Skeletal muscle cell (primary cell): ENCODE measurements at places on chromosomes 13 and 19.

GRCh38 chr13:63625869-63626268 is 2210.2 kb upstream of the PCDH20 start:
- DNase-seq, result no peak

DNA sequence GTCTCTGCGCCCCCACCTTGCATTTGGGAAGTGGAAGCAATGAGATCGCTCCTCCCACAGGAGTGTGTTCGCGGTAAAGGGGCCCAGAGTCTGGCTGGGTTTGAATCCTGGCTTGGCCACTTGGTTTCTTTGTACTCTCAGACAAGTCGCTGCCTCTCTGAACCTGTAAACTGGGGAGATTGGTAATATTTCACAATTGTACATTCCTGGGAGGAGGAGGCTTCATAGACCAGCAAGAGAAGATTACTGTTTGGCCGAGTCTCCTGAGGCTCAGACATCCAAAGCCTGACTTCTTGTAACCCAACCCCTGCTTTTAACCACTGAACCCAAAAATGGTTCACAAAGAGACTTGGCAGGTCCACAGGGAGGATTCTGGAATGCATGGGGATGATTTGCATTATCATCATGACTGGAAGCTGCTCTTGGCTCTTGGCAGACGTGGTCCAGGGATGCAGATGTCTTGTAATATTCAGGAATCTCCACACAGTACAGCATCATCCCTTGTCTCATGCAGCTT is 13.6 kb upstream of the STRN4 start:
- peak; percentile 98 for DNase-seq

DNA sequence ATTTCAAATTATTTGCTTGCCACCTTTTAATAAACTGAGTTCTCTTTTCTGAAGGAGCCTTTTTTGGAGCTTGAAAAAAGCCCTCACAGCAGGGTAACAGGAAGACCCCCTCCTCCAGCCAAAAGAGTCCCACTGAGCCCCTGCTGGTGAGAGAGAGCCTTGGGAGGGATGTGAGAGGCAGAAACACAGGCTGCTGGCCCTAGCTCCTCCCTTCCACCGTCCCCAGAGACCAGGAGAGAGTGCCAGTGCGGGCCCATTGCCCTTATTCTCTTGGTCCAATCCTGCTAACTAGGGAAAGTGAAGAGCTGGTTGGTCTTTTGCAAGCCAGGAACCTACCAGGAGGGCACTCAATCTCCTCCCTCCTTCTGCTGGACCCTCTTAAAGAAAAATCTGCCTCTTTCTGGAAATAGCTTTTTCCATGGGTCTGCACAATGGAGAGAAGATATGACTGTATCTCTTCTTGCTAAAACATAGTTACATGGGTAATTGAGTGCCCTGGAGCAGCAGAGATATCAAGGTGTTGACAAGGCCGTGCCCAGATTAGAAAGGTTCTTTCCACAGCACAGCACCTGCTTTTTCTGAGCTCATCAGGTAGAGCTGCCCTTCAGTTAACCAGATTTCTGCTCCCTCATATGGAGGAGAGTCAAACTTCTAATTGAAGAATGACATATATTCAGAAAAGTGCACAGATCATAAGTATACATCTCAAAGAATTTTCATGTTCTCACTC is 113.9 kb downstream of the LRCH1 start:
- DNase-seq, result no peak

DNA sequence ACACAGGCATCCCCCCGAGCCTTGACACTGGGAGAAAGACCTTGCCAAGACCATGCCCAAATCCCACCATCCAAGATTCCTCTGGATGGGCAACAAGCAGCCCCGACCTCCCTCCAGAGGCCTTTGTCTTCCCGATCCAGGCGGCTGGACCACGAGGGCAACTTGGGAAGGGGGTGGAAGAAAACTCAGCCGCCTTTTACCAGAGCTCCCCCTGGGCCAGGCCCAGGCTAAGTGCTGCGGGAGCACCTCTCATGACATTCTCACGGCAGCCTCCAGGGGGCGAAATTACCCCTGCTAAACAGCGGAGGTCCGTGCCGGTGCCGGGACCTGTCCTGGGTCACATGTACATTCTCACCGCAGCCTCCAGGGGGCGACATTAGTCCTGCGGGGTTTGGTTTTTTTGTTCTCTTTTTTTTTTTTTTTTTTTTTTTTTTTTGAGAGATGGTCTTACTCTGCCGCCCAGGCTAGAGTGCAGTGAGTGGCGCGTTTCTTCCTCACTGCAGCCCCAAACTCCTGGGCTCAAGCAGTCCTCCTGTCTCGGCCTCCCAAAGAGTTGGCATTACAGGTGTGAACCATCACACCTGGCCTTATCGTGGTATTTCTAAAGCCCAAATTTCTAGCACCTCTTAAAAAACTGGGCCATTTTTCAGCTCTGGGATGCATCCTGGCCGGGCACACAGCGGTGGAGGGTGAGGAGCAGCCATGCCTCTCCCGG is 2.1 kb upstream of the RSPH6A start:
- DNase-seq, result peak; percentile 67

GRCh38 chr19:825897-826644 is 1.6 kb upstream of the AZU1 start:
- DNase-seq, result no peak

DNA sequence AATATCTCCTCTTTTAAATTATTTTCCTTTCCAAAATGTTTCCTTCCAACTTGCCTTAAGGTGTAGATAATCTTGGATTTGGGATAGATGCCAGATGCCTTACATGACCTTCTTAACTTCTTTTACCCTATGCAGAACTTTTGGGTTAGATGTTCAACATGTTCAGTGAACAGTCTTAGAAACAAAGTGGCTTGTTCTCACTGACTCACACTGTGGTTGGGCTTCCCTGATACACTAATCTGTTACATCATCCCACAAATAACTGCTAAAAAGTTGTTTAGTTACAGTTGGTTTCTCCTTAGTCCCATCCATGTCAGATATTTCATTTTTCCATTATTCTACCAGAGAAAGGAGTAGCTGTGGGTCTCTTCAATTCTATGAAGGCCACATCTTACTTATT is 2638.2 kb downstream of the PCDH9 start:
- DNase-seq, result peak; percentile 22

GRCh38 chr13:99617474-99618255 is 116.4 kb downstream of the TM9SF2 start:
- DNase-seq, result peak; percentile 13

- DNase-seq, result no peak
These were observed 26.9 kb downstream of the RAP2A start for GRCh38 chr13:97460853-97461252.

DNA sequence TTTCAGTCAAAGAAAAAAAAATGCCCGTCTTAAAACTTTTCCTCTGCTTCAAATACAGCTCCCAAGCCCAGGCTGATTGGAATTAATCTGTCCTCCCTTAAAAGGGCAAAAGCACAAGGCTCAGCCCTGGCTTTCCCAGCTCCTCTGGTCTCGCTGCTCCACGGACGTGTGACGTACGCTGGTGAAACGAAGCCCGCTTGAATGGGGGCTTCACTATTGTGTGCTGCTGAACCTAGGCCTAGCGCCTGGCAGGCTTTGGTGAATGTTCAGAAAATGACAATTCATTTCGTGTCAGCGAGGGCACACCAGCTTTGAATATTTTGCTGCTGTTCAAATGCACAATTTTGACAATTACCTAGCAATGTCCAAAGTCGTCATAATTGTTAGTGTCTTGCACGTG is 615 bp upstream of the ZNF135 start:
- no peak for DNase-seq

GRCh38 chr13:94753327-94753726 is 41.0 kb upstream of the SOX21 start:
- no peak for DNase-seq

- no peak for DNase-seq
These were observed 213.4 kb downstream of the ENOX1 start for GRCh38 chr13:43573361-43573740.

GRCh38 chr13:111652676-111653075 is 332.2 kb downstream of the TEX29 start:
- no peak for DNase-seq

GRCh38 chr13:109336730-109337129 is 449.7 kb downstream of the IRS2 start:
- DNase-seq, result peak; percentile 78

- DNase-seq, result no peak
These were observed 45.3 kb downstream of the ZNF729 start for GRCh38 chr19:22331521-22331920.

- DNase-seq, result no peak
These were observed 66.1 kb upstream of the TSHZ3 start for GRCh38 chr19:31415322-31415721.

GRCh38 chr13:31424130-31424729 is 224.5 kb downstream of the B3GLCT start:
- no peak for DNase-seq

DNA sequence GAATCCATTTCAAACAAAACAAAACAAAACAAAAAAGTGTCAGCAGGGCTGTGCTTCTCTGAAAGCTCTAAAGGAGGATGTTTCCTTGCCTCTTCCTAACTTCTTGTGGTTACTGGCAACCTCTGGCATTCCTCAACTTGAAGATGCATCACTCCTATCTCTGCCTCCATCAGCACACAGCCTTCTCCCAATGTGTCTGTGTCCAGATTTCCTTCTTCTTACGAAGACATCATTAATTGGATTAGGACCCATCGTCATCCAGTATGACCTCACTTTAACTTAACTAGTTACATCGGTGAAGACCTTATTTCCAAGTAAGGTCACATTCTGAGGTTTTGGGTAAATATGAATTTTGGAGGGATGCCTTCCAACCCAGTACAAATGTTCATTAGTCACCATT is 33.8 kb upstream of the GTF2F2 start:
- no peak for DNase-seq

GRCh38 chr19:1295169-1296012 is 9.7 kb downstream of the EFNA2 start:
- DNase-seq, result no peak

GRCh38 chr13:68050761-68051160 is 820.6 kb upstream of the PCDH9 start:
- DNase-seq, result no peak

DNA sequence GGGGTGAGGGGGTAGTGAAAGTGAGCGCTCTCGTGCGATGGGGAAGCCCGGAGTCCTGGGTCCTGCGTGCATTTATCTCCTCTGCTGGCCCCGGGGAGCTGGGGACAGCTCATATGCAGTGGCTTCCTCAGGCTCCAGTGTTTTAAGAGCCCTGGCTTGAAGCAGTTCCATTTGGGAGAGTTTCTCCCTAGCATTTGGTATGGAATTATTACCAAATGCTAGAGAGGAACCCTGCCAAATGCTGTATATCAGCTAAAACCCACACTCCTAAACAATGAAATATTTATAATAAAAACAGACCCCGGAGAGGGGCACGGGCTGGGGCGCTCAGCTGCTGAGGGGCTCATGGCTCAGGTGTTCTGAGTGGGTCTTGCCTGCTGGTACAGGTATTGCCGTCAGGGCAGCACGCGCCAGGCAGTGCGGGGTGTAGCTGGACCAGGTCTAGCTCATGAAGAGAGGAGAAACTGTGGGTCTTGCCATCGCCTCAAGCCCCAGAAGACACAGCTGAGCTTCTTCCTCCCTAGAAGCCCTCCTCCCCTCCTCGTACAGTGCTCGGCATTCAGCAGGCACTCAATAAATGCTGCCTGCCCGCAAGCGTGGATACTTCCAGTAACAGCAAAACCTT is 163.6 kb upstream of the ZNF536 start:
- DNase-seq, result no peak

- no peak for DNase-seq
These were observed 371.1 kb downstream of the PCDH9 start for GRCh38 chr13:66859078-66859477.

DNA sequence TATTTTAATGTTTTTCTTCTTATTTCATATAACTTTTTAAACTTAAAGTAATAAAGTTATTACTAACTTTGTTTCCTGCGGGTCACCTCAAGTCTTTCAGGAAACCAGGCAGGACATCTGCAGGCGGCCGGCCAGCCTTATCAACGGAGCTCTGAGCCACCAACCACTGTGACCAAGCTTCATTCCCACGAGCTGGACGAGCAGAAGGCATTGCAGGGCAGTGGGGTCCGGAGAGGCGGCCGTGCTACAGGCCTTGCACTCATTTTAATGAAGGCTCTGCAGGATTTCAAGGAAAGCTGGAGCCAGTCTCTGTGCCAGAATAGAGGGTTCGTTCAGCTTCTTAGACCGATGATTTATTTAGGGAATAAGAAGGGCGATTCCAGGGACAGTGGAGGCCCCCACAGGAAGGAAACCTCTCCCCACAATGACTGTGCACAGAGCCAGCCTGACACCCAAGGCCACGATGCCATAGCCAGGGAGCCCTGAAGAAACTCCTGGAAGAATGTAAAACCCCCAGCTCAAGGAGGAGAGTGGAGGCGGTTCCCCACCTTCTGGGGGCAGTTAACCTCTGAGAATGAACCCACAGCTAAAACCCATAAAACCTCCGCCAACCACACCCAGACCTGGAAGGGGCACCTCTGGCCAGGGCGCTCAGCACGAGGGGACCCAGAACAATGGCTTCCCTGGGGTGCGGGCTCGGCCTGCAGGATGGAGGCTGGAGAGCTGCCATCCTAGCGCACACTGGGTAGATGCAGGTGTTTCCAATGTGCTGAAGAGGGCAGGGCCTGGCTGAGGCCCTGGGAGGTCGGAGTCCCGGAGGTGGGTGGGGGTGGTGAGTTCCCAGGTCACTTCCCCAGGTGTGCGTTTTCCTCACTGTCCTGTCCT is 75.0 kb downstream of the RASA3 start:
- no peak for DNase-seq

DNA sequence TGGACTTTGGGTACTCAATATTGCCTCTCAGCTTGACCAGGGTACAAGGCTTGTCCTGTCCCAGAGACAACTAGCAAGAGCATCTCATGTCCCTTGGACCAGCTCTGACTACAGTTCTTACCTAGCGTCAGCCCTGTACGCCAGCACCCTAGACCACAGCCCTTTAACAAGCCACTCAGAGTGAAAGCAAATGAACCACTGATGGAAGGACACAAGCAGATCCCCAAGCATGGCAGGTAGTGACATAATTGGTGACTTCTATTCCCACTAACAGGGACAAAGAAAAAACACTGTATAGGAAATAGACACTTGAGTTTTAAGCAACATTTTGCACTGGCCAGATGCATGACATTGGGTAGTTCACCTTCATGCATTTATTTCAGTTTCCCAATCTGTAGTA is 8.8 kb upstream of the LRCH1 start:
- no peak for DNase-seq

GRCh38 chr13:88736026-88736425 is 1064.9 kb downstream of the SLITRK5 start:
- no peak for DNase-seq

GRCh38 chr13:34409496-34410182 is 532.4 kb upstream of the NBEA start:
- no peak for DNase-seq
